ENCODE measurements at places on chromosomes 3 and 15. TPM values are rescaled to one million over a fixed set of nuclear protein-coding genes. Genes with fewer than 3 reads are reported as not detected.
A peak's percentile ranks its signal among the peaks of the same experiment; 100 is the strongest.

ZNF660 gene
- total RNA-seq: 1.2 TPM

DNA sequence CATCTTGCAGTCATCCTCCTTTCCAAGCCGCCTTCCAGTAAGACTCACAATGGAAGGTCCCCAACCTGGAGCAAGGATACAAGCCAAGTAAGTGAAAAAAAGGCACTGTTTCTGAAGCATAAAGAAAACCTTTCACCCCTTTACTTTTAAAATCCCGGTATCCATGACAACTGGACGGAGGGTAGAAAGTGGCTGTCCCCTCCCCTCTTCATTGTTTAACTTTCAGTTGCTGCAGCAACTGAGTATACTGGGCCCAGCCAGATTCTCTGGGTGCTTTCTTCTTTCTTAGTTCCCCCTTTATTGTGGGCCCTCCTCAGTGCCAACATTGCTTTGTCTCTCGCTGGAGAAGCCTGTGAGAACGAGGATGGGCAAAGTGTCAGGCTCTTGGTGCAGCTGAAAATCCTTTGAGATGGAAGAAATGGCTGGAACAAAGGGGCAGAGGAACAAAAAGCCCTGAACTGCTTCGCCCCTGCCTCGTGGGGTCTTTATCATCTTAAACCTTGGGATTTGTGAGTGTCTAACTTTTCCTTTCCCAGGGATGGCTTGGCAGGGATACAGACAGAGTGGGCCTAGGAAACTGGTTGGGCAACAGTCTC is 224.0 kb upstream of the RGMA start:
- no peak for DNase-seq

GRCh38 chr3:134427400-134428111 is 53.3 kb upstream of the AMOTL2 start:
- peak; percentile 85 for DNase-seq

NR1D2 gene
- total RNA-seq: 36.6 TPM

- DNase-seq: no peak
Observed at GRCh38 chr3:49410846-49411534, 786 bp downstream of the RHOA start.

DNA sequence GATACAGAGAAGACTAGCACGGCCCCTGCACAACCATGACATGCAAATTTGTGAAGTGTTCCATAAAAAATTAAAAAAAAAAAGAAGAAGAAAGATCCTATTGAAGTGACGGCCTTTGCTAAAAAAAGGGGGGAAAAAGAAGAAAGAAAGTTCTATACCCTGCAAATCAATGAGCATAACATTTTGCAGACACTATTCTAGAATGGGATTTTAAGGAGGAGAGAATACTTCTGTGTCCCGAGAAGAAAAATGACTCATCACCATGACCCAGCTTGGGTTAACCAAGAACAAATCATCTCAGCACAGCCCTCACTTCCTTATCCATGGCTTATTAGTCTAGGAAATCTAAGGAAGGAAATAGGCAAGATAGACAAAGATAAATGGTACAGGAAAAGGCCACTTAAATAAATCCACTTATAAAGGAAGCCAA is 7.4 kb upstream of the SH3BP5 start:
- no peak for DNase-seq

KLF15 gene
- 37.8 TPM for total RNA-seq

GRCh38 chr3:98022978-98023820 is 11.9 kb downstream of the GABRR3 start:
- peak; percentile 90 for DNase-seq

DNA sequence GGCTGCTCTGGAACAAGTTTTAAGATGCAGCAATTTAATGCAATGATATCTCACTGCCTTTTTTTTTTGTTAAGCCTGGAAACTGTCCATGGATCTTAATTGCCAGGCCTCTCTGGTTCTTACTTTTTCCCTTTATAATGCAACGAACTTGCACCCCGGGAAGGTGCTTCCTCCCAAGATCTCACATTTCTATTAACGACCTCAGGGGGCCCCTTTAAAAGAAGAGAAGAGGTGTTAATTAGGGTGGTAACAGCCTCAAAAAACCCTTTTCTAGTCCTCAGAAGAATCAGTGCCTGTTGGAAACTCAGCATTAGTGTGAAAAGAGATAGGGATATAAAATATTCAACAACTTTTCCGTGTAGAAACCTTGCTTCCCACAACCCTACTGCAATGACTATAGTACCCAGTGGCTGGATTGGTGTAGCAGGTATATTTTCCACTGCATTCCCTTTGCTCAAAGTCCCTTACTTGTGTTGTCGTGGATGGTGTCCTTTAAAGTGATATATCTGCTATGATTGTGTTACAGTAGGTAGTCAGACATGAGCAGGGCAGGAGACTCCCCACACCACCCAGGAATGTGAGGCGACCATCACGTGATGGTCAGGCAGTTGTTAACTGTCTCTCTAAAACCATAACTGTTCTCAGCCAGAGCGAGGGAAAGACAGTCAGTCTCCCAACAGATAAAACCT is 121.8 kb downstream of the CTNNB1 start:
- no peak for DNase-seq

CFAP92 gene
- total RNA-seq: 0.32 TPM

C3orf80 gene
- not detected for total RNA-seq

- DNase-seq: no peak
Observed at GRCh38 chr3:143478115-143478693, 358.6 kb downstream of the CHST2 start.

DNA sequence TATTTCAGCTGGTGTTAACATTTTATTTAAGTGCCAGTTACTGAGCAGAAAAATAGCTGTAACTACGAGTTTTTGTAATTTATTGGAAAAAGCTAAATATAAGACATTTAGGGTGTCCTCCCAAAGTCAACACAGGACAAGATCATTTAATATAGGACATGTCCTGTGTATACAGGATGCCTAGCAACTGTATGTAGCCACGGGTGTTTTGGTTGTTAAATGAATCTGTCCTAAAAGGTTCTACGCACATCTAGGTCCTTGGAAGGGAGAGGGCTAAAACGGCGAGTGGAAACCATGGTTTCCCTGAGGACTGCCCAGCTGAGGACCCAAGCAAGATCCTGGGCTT is 565 bp upstream of the ZNF621 start:
- DNase-seq: no peak

GPR149 gene
- total RNA-seq: not detected

- no peak for DNase-seq
Observed at GRCh38 chr15:31169558-31169957, 68.0 kb upstream of the TRPM1 start.

DNA sequence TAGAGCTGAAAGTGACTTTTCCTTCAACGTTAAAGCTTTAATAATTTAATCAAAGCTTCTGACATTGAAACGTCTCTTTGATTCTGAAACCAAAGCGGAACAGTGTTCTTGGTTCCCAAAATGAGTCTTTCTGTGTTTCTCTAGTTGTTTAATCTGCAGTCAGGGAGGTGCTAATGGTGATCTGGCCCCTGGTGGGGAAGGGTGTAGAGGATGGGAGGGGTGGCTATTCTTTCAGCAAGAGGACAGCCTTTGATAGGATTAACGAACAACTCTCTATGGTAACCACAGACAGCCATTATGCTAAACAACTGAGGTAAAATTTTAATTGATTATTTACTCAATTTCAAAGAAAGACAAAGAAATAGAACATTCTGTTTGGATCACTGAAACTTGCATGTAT is 79.9 kb upstream of the CADPS start:
- DNase-seq: no peak

DNA sequence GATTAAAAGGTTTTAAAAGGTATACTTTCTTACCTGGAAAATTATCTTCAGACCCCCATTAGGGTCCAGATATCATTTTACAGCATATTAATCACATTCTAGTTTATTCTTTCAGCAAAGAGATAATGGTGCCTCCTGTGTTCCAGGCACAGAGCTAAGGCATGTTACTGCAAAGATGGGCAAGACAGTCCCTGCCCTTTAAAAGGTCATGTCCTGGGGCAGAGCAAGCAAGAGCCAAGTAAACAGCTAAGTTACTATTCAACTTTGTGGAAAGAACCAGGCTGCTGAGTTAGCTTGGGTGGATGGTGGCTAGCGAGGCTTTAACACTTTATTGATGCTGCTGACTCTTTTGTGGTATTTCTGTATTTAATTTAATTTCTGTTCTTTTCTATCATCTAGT is 75.0 kb downstream of the LRRC28 start:
- no peak for DNase-seq

ROPN1 gene
- total RNA-seq: not detected

DNA sequence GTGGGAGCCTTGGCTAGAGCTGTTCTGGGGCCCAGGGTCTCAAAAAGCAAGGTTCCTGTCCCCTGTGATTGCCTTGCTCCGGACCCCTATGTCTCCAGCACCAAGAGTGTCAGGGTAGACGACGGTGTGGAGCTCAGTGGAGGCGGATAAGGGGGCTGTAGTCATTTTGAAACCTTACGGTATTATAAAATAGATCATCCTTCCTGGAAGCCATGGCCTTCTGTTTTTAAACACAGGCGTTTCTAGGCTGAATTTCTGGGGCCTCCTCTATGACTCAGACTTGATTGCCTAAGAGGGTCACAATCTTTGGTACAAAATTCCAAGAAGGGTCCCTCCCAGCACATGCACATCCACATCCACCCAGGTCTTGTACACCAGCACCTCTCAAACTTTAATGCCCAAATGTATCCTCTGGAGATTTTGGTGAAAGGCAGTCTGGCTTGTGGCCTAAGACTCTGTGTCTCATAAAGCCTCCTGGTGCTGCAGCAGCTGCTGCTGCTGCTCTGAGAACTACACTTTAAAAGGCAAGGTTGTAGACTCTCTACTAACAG is 70.5 kb upstream of the XCR1 start:
- DNase-seq: no peak

DNA sequence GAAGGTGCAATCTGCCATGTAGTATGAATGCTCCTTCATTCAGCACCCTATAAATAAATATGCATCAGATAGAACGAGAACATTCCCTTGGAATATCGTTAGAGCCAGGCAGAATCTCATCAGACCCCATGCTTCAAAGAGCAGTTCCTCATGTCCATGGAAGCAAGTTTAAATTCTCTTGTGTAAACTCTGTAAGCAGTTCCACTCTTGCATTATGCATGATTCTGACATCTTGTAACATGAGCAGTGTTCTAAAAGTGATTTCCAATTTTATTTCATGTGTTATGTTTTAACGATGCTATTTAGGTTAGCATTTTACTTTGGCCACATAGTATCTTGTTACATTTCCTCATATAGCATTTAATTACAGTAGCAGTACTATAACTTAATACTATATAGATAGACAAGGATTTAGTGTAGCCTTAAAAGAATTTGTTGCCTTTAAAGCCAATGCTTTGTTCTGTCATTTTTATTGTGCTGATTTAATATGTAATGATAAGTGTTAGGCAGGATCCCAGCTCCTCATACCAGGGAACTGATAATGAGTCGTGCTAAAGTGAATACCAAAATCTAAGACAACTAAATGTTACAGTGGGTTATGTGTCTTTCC is 161.2 kb upstream of the NECTIN3 start:
- DNase-seq: no peak

- DNase-seq: no peak
Observed at GRCh38 chr15:94229591-94230369, 1.6 kb upstream of the MCTP2 start.

ISL2 gene
- not detected for total RNA-seq

ADGRG7 gene
- 0.22 TPM for total RNA-seq

GRCh38 chr15:92600856-92601255 is 54.7 kb downstream of the FAM174B start:
- DNase-seq: no peak

ONECUT1 gene
- not detected for total RNA-seq

DNA sequence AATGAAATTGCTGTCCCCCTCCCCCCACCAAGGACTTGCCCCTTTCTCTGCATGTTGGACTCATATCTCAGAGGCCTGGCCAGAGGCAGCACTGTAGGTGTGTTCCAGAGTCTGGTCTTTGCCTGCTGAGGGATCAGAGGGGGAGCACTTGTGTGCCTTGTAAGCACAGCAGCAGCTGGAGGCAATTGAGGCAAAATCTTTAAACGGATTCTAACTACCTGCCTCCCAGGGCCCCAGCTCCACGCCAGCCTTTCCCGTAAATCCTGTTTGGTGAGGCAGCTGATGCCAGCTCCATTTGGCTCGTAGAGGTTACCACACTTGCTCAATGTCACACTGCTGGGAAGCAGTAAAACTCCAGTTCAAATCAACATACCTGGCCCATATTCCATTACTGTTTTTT is 2.3 kb upstream of the IDH2 start:
- peak; percentile 63 for DNase-seq

DNA sequence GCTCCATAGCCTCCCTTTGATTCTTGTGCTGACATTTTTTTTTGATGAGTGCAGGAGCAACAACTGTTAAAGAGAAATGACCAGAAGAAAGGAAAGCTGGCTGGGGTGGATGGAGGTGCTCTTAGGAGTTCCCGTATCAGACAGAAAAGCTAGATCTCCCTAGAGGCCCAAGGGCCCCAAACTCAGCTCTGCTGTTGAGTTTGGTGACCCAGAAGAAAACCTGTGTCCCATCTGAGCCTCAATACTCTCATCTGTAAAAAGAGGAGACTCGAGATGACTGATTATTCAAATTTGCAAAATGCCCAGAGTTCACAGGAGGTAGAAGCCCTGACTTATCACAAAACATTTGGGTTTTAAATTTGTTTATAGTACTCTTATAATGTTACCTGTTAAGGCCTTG is 142.4 kb downstream of the TIGIT start:
- no peak for DNase-seq

- no peak for DNase-seq
Observed at GRCh38 chr3:153617463-153617862, 455.4 kb downstream of the RAP2B start.

GRCh38 chr3:58074116-58074715 is 66.0 kb downstream of the FLNB start:
- DNase-seq: no peak

- no peak for DNase-seq
Observed at GRCh38 chr15:44033894-44034293, 161.2 kb downstream of the FRMD5 start.

DNA sequence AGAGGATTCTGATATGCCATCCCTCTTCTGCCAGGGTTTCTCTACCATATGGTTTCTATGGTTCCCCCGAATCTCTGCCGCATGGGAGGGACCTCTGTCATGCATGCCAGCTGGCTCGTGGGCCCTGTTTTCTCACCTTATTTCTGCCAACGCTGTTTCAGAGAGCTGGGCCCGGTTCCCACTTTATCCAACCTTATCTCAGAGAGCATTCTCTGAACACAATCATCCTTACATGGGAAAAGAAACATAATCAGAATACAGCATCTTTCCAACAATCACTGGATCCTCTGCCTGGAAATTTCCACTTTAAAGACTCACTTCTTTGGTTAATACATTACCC is 234.5 kb upstream of the ZBTB20 start:
- DNase-seq: no peak

GRCh38 chr15:100735129-100736053 is 133.0 kb downstream of the ASB7 start:
- DNase-seq: no peak

SKIL gene
- total RNA-seq: 44.2 TPM
